ENCODE measurements at places on chromosomes 2 and 18.

GRCh38 chr2:69914950-69915945 lies at the start of gene MXD1:
Gene MXD1 (plus strand): TSS chr2:69915109. CDS start chr2:69915331, 222 bp downstream.
- DNase-seq, result peak; percentile 99

DNA sequence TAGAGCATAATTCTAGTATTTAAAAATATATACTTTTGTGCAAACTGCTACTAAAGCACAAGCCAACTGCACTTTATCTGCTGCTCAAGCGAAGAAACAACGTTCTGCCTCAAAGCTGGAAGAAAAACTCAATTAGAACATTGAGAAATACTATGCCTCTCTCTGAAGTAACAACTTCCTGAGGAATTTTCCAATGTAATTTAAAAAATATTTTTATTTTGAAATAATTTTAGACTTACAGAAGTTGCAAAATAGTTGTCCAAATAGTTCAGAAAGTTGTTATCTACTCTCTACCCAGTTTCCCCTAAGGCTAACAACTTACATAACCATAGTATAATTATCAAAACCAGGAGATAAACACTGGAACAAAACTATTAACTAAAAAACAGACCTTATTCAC lies 12.3 kb upstream of the POLI start:
- DNase-seq, result no peak

DNA sequence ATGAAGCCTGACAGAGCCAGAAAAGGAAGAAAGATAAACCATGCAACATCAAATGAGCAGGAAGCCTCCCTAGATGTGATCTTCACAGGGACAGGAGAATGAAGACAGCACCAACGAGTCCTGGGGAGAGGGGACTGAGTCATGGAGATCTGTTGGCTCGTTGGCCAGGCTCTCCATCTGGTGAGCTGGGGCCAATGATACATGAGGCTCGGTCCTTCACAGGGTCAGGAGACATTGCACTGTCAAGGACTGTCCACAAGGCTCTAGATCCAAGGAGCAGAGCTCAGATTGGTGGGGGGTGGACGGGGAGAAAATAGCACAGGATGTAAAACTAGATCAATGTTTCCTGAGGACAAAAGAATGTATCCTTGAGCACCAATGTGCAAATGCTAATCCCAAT lies 735 bp downstream of the CD207 start:
- DNase-seq, result no peak

DNA sequence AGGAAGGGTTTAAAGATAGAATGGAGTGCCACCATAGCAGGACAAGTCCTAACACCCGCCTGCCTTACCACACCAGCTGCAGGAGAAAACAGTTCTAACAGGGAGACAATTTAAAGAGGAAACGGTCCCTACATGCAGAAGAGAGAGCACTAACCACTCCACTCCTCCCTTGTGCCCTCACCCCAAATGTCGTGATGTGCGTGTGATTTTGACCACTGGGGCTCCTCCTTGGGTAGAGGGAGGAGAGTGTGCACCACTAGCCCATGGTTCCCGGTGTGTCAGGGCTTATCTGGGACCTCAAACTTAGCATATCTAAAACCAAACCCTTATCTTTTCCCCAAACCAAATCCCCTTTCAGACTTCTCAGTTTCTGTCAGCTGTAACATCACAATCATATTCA lies 105.5 kb upstream of the CCDC68 start:
- no peak for DNase-seq

- no peak for DNase-seq
Measured at GRCh38 chr18:37403100-37403781, 162.4 kb downstream of the CELF4 start.

DNA sequence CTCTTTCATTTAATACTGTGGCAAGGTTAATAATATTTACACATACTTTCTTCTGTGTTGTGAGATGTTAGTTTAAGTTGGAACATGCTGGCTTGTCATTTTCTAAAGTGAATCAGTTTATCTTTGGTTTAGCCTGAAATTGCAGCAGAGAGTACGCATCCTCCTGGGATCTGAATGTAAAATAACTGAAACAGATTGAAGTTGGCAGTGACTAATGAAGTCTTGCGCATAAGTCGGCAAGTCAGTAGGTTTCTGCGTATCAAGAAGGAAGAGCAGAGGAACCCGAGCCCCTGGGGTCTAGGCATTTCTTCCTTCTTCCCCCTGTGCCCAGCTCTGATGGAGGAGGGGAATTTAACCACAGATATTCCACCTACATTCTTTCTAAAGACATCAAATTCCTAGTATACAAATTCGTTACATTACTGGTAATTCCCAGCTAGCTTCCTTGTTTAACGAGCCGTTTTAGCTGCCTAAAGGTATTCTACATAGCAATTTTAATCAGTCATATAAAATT lies 392.1 kb upstream of the RAB12 start:
- no peak for DNase-seq

DNA sequence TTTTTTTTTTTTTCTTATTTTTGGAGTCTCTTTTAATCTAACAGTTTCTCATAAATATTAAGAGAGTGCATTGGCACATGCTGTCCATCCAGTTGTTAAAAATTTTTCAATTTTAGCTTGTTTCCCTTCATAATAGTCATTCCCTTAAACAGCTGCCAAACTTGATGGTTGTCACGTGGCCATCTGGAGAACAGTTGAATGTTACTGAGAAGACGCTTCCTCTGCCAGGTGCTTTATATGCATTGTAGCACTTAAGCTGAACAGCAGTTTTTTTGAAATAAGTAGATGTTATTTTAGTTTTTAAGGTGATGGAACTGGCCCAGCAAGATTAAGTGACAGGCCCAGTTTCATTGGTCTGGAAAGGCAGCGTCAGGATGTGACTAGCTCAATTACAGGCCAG lies 3.3 kb downstream of the SMARCAL1 start:
- DNase-seq, result no peak

DNA sequence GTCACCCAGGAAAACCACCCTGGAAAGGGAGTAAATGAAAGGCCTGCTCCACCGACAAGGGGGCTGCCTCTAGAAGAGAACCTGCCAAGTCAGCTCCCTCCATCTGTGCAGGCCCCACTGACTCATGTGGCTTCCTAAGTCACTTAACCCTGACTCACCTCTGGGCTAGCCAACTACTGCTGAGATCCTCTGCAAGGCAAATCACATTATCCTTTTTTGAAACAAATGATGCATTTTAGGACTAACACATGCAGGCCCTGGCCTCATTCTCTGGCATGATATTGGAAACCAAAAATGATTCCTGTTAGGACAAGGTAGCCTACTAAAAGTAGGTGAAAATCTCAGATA lies 474.6 kb downstream of the EPHA4 start:
- DNase-seq, result no peak

- no peak for DNase-seq
Measured at GRCh38 chr2:1802046-1802445, 57.7 kb upstream of the PXDN start.

GRCh38 chr18:76363436-76364120 lies 131.5 kb downstream of the ZNF516 start:
- no peak for DNase-seq

DNA sequence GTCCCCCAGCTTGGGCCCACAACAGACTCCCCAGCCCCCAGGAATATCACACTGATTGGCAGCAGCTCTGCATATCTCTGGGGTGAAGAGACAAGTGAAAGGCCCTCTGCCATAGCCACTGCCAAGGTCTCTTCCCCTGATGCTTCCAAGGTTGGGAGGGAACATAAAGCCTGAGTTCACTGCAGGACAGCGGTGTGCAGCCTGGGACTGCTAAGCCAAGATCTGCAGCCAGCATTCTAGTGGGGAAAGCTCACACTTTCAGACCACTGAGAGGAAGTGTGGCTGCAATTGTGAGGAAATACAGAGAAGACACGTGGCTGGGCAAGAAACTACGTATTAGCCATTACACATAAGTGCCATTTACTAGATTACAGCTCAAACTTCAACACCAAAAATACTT lies 100.7 kb downstream of the MAIP1 start:
- DNase-seq, result no peak

DNA sequence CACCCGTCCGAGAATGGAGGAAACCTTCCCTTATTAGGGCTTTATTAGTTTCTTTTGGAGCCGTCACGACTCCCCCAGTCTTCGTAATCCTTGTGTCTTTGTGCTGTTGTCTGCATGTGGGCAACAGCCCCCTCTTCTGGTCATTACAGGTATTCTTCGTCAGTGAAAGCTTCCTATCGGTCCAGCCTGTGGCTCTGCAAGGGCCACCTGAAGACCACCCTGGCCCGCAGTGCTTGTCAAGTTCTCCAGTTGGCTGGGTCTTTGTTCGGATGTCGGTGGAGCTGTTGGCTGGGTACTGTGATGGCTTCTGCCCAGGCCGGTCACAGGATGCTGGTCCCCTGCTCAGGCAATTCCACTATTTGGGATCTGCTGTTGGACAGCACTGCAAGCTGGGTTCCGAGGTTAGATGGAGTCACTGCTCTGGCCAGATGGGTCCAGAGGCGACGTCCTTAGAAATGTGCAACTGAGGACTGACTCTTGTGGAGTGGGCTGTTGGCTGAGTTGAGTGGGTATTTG lies 19.2 kb downstream of the E2F6 start:
- DNase-seq, result peak; percentile 18

GRCh38 chr18:35564795-35565453 lies 16.6 kb upstream of the GALNT1 start:
- DNase-seq, result no peak

GRCh38 chr18:52612406-52612805 lies 272.4 kb downstream of the DCC start:
- no peak for DNase-seq

GRCh38 chr2:144464730-144465129 lies 55.2 kb downstream of the ZEB2 start:
- no peak for DNase-seq

GRCh38 chr18:10475276-10475653 lies 20.8 kb downstream of the APCDD1 start:
- no peak for DNase-seq

DNA sequence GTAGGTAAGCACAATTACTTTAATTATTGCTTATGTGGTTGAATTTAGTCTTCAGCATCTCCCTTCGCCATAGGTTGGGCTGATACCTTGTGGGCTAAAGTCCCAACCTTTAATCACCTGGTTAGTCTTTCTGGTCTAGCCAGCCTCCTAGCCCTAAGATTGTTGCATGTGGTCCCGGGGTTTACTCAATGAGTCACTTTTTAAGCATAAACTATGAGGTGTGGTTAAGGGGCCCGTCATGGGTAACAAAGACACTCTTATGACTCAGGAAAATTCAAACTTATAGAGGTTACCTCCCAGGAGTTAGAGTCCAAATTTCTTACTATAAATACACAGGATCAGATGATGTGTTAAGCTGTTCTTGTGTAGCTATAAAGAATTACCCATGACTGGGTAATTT lies 841.6 kb downstream of the TRIB2 start:
- no peak for DNase-seq

DNA sequence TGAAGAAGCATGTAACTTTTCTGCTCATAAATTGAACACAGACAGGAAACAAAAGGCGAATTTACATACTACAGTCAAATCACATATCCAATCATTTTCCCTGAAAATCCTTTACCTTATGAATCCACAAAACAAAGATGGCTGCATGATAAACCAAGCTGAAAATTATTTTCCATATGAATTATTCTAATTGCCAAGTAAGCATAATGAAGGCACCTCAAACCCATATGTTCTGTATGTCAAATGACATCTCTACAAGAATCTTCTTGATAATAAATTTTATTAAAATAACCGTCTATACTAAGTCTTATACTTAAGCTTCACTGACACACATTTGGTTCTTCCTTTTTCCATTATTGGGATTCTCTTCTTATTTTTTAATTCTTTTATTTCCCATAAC lies 1242.6 kb downstream of the CNTNAP5 start:
- DNase-seq, result no peak

DNA sequence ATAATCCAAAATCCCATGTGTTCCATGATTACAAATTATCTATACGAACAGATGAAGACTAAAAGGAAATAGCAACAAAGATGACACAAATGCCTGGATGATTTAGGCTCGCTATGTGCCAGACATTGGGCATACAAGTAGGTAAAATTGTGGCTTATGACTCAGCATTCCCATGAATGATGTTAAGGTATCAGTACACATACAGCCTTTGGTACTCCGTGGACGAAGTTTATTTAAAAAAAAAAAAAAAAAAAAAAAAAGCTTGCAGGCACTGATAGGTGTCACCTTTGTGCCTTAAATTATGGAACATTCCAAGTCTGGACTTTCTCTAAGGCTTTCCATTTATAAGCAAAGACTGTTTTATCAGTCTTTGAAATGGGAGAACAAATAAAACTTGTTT lies 2.7 kb downstream of the CHAC2 start:
- no peak for DNase-seq

GRCh38 chr2:57842531-57842930 lies 204.1 kb upstream of the VRK2 start:
- DNase-seq, result no peak

DNA sequence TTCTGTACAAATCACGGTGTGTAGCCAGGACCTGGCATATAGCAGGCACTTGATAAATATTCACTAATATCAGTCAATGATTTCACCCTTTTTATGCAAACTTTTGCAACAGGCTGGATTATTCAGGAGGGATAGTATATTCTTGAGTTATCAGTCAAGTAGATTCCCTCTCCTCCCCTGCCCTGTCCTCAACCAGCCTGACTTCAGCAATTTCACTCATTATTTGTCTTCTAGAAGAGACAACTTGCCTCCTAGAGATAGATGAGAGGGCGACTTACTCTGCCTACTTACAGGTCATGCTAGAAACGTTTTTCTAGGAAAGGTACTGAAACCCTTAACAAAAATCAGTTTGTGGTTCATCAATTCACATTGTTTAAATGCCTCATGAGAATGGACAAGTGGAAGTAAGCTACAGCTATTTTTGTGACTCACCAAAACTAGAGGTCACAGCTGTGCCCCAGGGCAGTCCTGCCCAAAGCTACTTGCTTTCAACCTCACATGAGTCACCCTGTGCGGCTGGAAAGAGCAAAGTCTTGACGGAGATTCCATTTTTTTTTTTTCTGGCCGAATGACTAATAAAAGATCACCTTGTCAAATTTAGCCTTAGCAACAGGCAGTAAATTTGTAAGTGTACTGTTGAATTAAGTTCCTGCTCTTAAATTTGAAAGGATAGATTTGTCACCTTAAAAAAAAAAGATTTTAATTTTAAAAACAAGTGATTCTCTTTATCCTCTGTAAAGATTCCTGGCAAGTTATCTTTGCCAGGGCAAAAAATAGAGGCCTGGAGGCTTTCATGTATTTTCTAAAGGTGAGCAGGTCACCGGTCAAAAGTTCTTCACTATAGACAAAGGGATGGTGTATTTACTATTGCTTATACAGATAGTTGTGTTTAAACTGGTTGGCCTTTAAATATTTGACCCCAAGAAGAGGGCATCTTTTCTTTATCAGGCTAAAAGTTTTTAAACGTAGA lies 109.0 kb upstream of the SLC35G4 start:
- DNase-seq, result no peak

- no peak for DNase-seq
Measured at GRCh38 chr18:23178661-23179081, 43.4 kb downstream of the CABLES1 start.

DNA sequence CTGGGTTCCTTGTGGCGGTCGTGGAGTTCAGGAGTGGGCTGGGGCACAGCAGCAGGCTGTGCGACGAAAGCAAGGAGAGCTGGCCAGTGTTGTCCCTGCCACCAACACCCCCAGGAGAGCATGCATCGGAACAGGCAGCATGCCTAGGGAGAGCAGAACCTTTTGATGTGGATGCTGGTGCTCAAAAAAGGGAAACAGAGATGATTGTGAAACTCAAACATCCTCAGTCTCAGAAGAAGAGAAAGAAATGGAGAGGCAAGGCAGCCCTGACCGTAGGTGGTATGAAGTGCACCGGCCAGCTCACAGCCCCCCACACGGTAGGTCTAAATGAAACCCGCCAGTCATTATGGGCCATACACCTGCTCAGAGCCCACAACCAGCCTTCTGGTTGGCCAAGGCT lies 253.4 kb downstream of the GBX2 start:
- DNase-seq, result no peak

GRCh38 chr2:17353263-17353662 lies 165.0 kb downstream of the RAD51AP2 start:
- no peak for DNase-seq

GRCh38 chr2:21231985-21232384 lies 108.2 kb downstream of the TDRD15 start:
- DNase-seq, result no peak

Measured in stimulated activated CD4-positive, alpha-beta T cell treated with anti-CD3 and anti-CD28 coated beads, Interleukin-12 subunit alpha, Interleukin-12 subunit beta, amount 100 ng/mL, for 4 hours (primary cell).